EH (cell line): ENCODE measurements at places on chromosomes 1 and 21.

DNA sequence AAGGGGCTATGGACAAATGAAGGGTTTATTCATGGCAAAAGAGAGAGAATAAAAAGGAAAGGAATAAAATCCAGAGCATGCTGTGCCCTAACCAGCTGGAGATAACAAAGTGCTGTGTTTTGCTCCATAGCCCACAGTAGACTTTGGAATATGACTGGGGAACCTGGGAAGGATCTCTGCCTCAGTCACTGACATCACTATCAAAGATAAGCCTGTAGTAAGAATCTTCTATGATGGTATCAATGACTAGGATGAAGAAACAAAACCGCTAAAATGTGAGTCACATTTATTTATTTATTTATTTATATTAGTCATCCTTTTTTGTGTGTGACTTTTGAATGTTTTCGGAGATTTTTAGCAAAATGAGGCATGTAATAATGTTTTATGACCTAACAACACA is 56.3 kb downstream of the NVL start:
- DNase-seq = peak; percentile 71

DNA sequence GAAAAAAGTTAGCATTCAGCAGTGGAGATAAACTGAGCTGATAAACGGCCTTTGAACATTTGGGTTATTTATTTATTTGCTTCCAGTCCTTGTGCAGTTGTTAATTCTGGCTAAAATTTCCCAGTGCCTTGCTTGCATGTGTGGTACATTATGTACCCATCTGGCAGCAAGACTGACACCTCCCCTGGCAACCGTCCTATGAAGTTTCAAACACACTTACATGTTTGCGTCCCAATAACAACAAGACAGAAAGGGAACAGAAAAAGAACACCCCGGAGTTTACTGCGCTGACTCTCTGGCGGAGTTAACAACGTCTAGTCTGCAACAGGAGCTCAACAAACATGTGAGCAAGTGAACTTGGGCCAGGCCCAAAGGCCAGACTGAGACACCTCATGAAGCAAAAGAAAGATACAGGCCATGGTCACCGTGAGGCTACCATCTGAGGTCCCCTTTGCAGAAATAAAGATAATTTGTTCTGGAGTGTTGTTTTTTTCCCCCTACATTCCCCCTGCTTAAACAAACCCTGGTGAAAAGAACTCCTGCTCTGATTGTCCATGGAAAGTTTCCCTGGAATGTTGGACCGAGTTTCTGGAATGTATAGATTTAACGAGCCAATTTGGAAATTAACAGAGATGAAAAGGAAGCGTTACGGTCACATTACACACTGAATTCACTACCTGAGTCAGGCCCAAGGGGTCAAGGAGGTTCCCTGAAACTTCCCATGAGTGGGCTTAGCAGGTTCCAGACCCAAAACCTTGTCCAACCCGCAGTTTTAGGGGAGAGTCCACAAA is 33.4 kb downstream of the TRABD2B start:
- no peak for DNase-seq

DNA sequence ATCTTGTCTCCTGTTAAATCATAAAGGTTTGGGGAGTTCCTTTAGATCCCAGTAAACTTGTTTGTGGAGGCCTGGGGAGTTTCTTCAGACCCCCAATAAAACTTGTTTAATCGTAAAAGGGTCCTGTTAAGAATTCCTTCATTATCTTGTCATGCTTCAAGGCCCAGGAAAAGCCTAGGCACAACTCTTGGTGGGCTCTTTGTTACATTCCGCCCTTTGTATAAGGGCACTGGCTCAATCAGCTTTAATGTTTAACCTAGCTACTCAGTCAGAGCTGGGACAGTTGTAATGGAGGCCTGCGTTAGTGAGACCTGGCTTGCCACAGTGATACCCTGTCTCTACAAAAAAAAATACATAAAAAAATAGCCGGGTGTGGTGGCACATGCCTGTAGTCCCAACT is 77.2 kb downstream of the MPZL1 start:
- DNase-seq = no peak

DNA sequence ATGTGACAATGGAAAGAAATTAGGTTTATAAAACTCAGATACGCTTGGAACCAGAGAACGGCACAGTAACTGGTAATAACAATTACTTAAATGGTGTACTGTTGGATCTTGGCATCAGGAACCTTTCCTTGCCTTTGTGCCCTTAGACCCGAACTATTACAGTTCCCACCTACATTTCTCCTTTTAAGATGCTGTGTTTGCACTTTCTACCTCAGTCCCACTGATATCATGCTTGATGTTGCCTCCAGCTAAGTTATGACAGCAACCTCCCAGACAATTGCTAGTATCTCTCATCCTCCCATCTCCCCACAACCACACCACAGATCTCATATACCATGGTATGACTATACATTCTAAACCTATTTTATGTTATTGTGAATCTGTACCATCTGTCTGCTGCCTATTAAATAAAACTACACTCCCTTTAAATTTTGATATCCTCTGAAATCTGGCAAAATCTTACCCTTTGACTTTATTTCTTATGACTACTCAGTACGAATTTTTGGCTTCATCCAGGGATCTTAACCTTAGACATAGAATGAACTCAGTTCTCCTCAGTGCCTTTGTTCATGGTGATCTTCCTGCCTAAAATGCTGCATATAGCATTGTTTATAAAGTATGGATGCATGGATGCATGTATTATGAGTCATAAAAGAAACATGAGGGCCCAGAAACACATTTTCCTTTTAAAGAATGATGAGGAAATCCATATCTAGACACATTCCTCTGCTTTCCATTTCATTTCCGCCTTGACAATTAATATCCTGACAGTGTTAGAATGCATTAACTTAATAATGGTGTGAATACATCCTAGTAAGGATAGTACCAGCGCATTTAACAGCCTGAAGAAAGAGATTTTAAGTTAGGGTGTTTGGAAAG is 64.1 kb downstream of the LRRC8D start:
- peak; percentile 63 for DNase-seq

- no peak for DNase-seq
Measured at GRCh38 chr1:202173993-202174392, 13.6 kb upstream of the PTPN7 start.

- DNase-seq = peak; percentile 87
Measured at GRCh38 chr1:93810316-93810715, 68.7 kb downstream of the DNTTIP2 start.

DNA sequence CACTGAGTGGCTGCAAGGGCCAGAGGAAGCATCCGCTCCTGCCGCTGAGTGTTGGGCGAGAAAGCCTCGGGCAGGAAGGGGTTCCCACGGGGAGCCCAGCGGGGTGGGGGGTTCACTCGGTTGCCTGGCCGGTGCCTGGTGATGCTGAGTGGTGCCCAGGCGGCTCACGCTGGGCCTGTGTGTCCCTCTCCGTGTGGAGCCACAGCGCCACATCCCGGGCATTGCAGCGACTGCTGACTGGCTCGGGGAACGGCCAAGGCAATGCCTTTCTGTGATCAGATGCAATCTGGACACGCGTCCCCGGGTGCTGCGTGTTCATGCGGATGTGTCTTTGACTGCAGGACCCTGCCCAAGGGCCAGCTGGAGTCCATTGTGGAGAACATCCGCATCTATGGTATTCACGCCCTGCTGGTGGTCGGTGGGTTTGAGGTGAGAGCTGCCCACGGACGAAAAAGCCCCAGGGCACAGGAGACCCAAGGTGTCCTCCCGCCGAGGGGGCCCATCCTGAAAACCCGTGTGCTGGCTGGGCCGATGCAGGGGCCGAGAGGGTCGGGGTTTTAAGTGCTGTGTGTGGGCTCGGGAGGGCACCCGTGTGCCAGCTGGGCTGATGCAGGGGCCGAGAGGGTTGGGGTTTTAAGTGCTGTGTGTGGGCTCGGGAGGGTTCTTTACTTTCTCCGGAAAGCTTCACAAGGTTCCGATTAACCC is 16.4 kb downstream of the CFAP410 start:
- no peak for DNase-seq

- no peak for DNase-seq
Measured at GRCh38 chr21:24594082-24594481, 1013.2 kb downstream of the MRPL39 start.

GRCh38 chr1:245678860-245679411 is 524.2 kb downstream of the KIF26B start:
- no peak for DNase-seq
